ENCODE measurements at places on chromosomes 5 and 9.

DNA sequence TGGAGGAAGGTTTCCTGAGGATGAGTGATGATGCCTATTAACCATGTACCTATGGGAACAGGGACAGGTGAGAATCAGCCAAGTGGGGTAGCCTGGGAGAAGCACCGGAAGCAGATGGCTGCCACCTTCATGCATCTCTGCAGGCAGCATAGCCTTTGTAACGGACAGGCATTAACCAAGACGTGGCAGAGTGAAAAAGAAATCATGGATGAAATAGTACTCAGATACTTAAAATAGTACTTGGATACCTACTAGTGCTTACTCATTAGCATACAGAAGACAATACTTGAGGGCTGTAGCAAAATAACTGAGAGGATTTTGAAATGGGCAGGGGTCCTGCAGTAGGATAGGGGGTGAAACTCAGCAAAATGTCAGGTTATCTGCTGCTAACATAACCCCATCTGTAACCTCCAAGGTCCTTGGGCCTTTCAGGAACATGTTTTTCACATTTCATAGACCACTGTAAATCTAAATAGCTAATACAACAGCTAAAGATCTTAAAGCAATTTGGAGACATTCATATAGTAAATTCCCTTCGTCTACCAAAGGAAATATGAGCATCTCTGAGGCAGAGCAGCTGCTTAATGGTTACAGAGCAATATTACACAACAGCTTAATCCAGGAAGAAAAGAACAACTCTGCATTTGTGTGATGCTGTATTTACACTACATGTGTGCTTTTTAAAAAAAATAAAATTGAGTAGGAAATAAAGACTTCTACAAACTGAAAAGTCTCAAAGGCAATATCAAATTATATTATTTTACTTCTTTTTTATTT, 154.3 kb downstream of the NFIB start:
- DNase-seq, result no peak

DNA sequence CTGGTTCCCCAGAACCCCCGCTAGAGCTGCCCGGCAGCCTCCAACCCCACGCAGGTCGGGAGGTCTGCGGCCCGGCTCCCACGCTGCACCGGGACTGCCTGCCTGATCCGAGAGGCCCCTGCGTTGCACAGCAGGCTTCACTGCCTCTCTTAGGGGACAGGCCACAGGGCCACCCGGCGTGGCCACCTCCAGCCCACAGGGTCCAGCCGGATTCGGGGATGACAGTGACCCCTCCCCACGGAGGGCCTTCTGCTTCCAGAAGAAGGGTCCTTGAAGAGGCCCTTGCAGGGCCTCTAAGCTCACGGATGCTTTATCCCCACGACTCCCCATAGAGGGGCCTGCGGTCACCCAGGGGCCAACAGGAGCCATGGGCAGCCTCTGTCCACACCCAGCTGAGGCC, 66.1 kb upstream of the PPP1R26 start:
- no peak for DNase-seq

- no peak for DNase-seq
These were observed 6.0 kb upstream of the PITX1 start for GRCh38 chr5:135040034-135040332.

GRCh38 chr9:25658571-25658970, 19.7 kb downstream of the TUSC1 start:
- DNase-seq, result no peak

DNA sequence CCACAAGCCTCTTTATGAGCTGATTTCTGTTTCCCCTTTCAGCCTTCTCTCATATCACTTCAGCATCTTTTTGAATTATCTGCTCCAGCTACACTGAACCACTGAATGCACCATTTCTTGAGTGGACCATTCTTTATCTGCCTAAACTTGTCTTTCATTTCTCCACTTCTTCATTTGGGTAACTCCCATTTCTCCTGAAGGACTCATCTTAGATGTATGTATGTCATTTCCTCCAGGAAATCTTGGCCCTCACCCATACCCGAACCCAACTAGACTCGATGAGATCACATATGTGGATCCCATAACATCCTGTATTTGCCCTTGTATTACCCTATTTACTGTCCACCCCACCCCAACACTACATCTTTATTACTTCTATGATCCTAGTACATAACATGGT, 249.8 kb downstream of the KIF4B start:
- no peak for DNase-seq

- DNase-seq, result no peak
These were observed 348.0 kb downstream of the NPR3 start for GRCh38 chr5:33059081-33059480.

- no peak for DNase-seq
These were observed 295.8 kb upstream of the IRX4 start for GRCh38 chr5:2178528-2178927.

DNA sequence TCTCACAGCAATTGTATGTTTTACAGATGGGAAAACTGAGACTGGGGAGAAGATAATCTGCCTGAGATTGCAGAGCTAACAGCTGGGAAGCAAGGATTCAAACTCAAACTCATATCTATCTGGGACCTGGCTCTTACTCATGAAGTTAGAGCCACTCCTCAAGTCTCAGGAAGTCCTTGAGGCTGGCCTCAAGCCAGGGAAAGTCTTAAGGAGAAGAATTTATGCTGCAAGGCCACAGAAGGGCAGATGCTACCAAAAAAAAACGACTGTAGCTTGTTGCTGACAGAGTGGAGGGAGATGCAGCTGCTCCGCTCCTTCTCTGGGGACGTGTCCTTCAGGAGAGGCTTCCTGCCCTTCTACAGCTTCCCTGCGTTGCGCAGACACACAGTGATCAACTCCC, 39.8 kb downstream of the BARHL1 start:
- no peak for DNase-seq

GRCh38 chr5:134509308-134510040, 16.0 kb upstream of the JADE2 start:
- DNase-seq, result no peak

DNA sequence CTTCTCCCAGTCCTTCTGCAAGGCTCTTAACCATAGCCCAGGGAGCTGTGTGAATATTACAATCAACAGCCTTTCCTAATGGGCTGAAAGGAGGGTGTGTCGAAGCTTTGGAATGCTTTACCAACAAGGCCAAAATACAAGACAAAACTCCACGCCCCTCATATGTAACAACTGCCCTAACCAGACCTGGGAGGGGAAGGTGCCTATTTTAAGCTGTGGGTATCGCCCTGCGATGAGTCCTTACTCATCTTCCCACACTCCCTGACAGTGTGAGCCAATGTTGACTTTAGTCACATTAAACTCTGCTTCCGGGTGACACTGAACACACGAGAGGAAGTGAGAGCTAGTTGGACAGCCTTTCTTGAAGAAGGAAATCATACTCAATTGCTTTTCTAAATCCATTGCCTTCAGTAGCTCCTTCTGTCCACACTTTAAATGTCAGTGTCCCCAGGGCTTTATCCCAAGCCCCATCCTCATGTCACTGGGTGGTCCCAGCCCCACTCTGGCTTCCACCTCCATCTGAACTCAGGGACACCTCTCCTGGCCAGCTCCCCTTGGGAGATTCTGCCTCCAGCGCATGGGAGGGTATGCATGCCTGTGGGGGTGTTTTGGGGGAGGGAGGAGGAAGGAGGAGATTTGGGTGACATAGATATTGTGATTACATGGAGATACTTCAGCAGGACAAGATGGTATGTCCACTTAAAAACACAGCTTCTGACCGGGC, 6.5 kb upstream of the TBC1D9B start:
- no peak for DNase-seq

- no peak for DNase-seq
These were observed 2.4 kb upstream of the OR1K1 start for GRCh38 chr9:122797316-122798063.

GRCh38 chr5:137148159-137148558, 351.0 kb downstream of the SPOCK1 start:
- no peak for DNase-seq

GRCh38 chr5:180557217-180557809, 34.0 kb downstream of the SCGB3A1 start:
- DNase-seq, result no peak

GRCh38 chr5:78659114-78659513, 10.5 kb upstream of the LHFPL2 start:
- DNase-seq, result no peak

DNA sequence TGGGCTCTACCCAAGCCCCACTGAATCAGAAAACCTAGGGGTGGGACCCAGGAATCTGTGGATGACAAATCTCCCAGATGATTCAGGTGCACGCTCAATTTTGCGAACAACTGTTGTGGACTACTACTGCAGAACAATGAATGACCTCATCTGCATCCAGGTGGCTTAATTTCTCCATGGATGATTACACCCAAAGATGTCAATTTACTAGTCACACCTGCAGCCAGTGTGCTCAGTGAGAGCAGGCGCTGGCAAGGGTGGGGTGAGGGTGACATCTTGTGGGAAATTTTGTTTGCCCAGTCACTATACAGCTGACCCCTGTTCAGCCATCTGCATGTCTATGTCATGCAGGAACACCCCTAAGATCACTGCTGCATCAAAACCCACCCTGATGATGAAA, 118.2 kb downstream of the ENTREP1 start:
- no peak for DNase-seq

GRCh38 chr9:4517274-4517673, 27.0 kb downstream of the SLC1A1 start:
- no peak for DNase-seq

All from effector memory CD4-positive, alpha-beta T cell (primary cell).